HT1080 (cell line): ENCODE measurements at places on chromosomes 1 and 21.

DNA sequence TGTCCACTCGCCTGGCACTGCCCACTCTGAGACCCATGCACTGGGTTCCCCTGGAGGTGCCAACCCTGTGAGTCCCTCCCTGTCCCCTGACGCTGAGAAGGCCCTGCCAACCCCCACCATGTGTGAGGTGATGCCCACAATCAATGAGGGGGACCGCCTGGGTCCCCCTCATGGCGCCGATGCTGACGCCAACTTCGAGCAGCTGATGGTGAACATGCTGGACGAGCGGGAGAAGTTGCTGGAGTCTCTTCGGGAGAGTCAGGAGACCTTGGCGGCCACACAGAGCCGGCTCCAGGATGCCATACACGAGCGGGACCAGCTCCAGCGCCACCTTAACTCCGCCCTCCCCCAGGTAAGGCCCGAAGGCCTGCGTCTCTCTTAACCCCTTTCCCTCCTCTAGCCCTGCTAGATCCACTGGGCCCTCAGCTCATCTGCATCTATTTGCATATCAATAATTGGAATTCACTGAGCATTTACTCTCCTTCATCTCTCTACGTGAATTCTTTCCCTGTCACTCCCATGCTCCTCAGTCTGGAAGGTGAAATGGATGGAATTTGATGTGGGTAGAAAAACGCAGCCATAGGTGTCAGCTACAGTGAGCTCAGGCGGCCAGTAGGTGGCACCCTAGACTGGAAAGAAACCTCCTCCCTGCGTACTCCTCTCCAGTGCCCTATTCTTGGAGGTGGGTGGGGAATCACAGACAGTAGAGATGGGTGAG is 12.8 kb downstream of the PPFIA4 start:
- peak; percentile 70 for DNase-seq

DNA sequence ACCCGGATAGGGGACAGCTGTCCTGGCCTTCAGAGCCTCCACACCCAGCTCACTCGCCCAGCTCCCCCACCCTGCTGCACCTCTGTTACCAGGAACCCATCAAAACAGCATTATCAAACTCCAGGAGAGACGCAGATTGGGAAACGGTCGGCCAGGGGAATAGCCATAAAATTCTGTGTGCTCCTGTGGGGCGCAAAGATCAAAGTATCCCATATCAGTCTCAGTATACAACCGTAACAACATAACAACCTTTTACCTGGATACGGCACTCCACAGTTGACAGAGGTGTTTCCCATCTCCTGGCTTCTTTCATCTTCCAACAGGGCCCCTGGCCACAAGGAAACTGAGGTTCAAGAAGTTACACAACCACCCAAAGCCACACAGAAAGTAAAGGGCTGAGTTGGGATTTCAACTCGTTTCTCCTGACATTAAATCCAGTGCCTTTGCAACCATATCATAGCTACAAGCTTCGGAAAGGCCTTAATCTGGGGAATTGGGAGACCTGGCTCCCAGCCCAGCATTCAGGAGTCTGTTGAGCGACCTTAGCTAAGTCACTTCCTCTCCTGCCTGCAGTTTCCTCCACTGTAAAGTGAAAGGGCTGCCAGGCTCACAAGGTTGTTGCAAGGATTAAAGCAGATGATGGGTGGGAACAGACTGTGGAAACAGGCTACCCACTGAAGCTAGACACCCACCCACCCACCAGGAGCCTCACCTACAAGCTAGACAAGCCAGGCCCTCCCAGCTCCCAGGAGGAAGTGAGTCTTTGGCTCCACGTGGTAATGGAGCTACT is 8.1 kb upstream of the EPHB2 start:
- peak; percentile 40 for DNase-seq

- DNase-seq = no peak
Measured at GRCh38 chr1:55463814-55464475, 248.8 kb upstream of the USP24 start.

DNA sequence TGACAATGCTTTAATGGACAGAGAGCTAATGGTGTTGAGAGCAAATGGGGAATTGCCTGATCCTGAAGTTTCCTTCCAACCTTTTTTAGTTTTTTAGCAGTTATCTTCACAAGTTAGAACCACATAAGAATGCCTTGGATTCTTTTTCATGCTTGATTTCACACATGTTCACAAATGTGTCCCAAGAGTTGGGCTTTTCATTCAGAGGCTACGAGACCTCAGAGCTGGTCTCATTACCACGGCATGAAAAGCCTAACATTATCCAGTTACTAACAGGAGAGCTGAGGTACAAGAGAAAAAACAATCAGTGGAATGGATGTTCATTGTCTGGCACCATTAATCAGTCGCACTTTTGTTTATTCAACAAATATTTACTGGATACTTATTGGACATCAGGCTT is 340.6 kb downstream of the ZNF326 start:
- no peak for DNase-seq

GRCh38 chr21:41983229-41983628 is 26.9 kb downstream of the ZBTB21 start:
- no peak for DNase-seq

DNA sequence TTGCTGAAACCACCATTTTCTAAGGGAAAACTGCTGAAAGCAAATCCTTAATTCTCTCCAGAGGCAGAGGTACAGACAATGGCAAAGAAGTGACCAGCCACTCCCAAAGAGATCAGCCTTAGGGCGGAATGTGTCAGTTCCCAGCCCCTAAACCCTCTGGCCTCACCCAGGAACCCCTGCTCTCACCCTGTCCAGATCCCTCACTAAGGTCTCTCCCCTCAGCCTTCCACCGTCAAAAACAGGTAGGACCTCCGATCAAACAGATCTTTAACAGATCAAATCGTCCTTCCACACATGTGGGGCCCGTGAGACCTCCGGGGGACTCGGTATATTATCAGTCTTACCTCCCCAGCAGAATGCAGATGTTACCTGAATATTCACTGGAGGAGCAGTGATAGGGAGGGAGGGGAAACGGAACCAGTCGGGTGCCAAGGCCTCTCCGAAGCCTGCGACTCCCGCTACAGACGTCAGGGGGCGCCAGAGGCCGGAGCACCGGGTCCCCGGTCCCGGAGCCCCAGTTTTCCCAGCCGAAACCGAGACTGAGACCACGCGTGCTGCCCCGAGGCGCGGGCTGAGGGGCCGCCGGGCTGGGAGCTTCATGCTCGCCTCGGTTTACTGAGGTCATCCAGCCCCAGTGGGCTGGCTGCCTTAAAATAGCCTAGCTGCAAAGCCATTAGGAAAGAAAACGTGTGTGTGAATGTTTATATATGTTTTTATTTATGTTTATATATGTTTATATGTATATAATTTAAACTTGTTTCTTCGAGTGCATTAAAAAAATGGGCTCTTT is 23.6 kb downstream of the GPA33 start:
- peak; percentile 64 for DNase-seq

DNA sequence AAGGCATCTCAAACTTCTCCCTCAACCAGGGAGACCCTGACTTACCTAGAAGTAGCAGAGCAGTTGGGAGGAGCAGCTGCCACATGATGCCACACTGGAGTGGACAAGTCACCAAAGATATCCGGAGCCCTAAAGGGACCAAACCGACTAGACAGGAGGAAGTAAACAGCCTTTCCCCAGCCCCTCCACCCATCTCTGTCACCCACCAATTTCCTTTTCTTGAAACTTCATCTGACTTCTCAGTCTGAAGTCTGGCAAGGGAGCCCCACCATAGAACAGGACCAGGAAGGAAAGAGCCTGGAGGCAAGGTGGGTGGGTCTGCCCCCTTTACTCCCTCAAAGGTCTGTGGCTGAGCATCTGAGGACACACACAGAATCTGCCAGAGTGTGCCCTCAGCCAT is at the start of gene FCGR3A:
Gene FCGR3A (minus strand): TSS at position 167 of the 400 bp plus-strand sequence. CDS start 82 bp downstream, at position 85.
- DNase-seq = no peak

GRCh38 chr1:27538793-27539192 is 48.8 kb upstream of the WASF2 start:
- DNase-seq = peak; percentile 84
